ENCODE measurements at places on chromosomes 6 and 20.

DNA sequence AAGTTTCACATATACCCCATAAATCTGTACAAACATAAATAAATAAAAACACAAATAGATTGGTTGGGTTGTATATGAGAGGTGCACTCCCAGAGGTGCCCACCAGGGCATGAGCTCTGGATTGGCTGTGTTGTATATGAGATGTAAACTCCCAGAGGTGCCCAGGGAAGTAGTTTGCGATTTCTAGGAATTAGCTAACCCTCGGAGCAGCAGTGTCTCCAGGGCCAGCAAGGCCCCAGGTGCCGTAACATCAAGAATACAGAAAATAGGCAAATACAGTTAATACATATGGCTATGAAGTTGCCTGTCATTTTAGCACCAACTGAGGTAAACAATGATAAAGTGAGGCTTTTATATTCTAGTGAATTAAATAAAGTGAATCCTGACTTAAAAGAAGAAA, 5.4 kb upstream of the GINM1 start:
- DNase-seq: no peak

DNA sequence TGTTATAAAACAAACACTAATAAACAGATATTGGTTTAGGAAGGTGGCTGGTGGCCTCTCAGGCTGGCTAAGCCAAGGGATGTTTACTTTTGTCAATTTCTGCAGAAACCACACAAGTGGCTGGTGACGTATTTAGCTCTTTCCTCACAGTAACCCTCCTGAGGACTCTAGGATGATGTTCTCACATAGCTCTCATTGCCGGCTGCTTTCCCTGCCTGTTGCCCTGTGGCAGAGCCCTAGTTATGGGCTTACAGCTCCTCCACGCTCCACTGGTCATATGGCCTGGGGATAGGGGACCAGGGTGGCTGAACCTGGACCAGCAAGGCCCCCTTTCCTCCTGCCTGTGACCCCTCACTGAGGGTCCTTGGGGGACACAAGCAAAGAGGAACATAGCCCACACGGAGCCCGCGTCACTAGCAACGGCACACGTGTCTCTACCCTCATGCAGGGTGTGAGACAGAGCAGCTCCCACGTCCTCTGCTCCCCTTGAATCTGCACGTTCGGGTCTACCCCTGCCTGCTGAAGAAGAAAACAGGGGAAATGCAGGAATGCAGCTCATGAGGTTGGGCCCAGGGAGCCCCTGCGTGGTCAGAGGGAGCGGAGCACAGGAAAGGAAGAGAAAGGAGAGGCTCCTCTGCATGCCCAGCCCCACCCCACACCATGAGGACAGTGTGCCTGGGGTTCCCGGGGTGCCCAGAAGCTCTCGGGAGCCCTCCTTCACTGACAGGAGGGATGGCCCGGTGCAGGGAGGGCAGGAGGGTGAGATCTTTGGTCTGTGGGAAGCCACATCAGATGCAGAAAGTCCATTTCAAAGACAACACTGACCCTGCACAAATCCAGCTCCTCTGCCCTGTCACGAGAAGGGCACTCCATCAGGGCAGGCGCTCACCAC, 13.9 kb downstream of the RAMACL start:
- DNase-seq: no peak

DNA sequence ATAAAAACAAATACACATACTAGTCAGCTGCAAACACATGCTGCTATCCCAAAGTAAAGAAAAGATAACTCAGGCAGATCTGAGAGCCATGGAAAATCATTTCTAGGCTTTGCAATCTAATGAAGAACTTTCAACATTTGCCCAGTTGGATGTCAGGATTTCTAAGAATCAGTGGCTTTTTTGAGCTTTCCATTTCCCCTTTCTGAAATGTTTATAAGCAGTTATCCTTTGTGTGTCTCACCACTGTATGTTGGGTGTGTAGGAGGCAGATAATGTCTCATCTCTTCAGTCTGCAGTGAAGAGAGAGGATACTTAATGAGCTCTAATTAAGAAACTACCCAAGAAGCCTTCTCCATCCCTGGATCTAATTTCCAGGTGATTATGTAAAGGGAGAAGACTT, 43.6 kb downstream of the RGS17 start:
- DNase-seq: no peak

- no peak for DNase-seq
Measured at GRCh38 chr6:160137130-160137988, 15.7 kb downstream of the SLC22A1 start.

DNA sequence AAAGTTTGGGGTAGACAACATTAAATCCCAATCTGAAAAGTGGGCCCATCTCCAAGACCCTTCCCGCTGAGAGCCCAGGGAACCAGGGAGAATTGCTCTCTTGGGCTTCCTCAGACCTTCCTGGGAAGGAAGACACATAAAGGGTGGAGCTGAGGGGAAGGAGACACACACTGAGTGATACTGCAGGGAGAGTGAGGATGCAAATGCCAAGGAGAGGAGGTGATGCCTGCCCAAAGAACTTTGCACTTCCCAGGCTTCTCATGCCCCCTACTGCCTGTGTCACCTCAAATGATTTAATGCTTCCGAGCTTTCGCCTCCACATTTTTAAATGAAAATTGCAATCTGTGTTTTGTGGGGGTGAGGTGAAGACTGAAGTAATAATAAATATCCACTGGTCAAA, 7.5 kb upstream of the BTN2A1 start:
- DNase-seq: no peak

- DNase-seq: no peak
Measured at GRCh38 chr20:32356622-32357374, 1.3 kb upstream of the ASXL1 start.

All from HS-27A (cell line).